Activated naive CD4-positive, alpha-beta T cell (primary cell): ENCODE measurements at places on chromosomes 5 and 9.

DNA sequence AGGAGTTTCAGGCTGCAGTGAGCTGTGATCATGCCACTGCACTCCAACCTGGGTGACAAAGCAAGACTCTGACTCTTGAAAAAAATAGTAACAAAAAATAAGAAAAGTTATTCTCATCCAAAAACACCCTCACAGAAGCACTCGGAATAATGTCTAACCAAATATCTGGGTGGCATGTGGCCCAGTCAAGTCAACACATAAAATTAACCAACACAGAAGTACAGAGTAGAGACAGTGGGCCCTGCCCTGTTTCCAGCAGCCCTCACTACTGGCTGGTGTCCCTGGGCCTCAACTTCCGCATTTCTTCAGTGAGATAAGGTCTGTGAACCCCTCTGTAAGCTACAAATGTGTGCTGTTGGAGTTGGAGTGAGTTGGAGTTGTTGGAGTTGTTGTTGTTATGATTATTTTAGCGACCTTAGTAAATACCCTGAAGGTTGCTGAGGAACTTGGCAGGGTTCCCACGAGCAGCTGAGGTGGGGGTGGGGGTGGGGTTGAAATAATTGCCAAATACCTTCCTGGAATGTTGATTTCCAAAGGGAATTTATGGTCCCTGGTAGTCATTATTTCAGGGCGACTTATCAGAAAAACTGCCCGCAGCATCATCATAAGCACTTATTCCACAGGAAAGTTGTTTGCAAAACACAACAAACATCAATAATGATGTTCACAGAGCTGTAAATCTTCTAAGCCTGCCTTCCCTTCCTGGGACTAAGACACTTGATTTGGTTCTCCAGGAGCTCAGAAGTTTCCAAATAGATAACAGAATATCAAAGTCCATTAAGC lies 30.2 kb downstream of the C5orf15 start:
- no peak for DNase-seq

- no peak for DNase-seq
Measured at GRCh38 chr9:91376239-91376638, 14.5 kb upstream of the AUH start.

DNA sequence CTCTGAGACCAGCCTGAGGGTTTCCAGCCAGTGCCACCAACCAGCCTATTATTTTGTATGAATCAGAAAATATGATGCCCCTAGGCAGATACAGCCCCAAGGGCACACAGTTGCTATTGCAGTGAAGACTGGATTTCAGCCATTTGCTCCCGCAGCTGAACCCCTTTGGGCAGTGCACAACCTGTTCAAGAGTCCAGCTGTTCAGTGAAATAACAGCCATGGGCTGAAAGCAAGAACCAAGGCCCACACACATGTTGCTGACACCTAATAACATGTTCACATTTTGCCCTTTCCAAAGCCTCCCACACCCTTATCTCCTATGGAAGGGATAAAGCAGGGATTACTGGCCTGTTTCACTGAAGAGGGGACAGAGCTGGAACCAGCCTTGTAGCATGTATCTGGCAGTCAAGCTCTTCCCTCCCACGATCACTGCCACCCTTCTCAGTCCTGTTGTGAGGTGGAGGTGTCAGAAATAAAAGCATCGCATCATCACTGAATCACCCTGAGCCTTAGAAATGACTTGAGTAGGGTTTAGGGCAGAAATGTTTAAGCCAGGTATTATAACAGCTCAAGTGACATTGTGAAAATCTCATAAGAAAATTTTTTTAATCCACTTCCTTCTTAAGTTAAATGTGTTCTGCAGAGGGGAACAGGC lies 137.1 kb upstream of the FSTL4 start:
- no peak for DNase-seq

GRCh38 chr9:120366644-120367019 lies 213.3 kb downstream of the CDK5RAP2 start:
- no peak for DNase-seq

DNA sequence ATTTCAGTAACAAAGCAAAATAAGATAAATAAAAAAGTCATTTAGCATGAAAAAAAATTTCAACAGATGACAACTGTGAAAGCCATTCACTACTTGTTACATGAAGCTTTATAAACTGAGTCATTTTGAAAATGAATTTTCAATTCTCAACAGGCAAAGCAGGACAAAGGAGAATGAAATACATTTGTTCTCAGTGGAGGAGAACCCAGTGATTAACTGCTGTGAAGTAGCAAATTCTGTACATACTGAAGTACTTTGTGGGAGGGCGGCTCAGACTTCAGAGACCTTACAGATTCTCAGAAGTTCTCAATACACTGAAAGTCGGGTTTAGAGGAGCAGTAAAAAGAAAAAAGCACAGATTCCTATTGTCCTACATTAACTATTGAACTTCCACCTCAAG lies 21.7 kb downstream of the SKIC3 start:
- no peak for DNase-seq

- no peak for DNase-seq
Measured at GRCh38 chr9:131260751-131261452, 15.4 kb downstream of the FAM78A start.

GRCh38 chr5:108238936-108239887 lies 142.7 kb downstream of the FBXL17 start:
- no peak for DNase-seq

DNA sequence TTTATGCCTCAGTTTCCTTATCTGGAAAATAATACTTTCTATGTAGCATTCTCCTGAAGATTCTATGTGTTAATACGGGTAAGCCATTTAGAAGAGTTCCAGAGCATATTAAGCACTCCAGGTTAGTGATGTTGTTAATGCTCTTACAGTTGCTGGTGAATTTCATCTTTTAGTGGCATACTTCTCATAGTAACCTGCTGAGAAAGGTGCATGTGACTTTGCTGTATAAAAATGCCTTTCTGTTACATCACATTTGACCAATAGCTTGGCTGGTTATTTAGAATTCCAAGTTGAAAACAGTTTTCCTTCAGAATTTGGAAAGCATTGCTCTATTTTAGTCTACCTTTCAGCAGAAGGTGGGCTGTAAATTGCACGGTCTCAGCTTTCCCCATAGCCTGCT lies 27.2 kb downstream of the GCNT1 start:
- DNase-seq = no peak

DNA sequence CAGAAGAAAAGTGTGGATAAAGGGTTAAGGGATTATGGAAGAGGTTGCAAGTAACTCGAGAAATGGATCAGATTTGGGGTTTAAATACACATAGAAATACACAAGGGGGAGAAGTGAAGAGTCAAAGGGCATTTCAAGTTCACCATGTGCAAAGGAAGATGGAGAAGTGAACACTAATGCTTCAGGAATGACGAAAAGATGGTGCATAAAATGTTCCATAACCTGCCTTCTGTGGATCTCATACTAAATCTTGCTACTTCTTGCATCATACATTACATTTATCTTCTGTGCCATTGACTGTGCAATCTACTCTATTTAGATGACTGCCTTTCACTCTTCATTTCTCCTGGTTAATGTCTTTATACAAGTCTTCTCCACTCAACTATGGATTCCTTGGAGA lies 5.7 kb upstream of the SMC2 start:
- DNase-seq = no peak

GRCh38 chr9:126790561-126790960 lies 14.3 kb upstream of the ZBTB43 start:
- no peak for DNase-seq
